BE2C (cell line): ENCODE measurements at places on chromosomes 1 and 21.

- DNase-seq = no peak
Measured at GRCh38 chr1:2650967-2651645, 18.3 kb upstream of the MMEL1 start.

GRCh38 chr21:45081636-45082035, 7.3 kb downstream of the ADARB1 start:
- DNase-seq = no peak

GRCh38 chr21:45280969-45281368, 6.7 kb downstream of the POFUT2 start:
- DNase-seq = no peak

GRCh38 chr1:64654519-64655341, 90.1 kb upstream of the RAVER2 start:
- DNase-seq = no peak
